ENCODE measurements at places on chromosomes 11 and 22. TPM values are rescaled to one million over a fixed set of nuclear protein-coding genes. Genes with fewer than 3 reads are reported as not detected.

GPR83 gene
- not detected for polyA plus RNA-seq

PGA3 gene
- 0.47 TPM for polyA plus RNA-seq

- DNase-seq: peak; percentile 6
- no peaks in the 10 kb centered on the region for H3K27me3 ChIP-seq
- H3K4me3 ChIP-seq: no peak overlapping the region
These were observed 1.9 kb upstream of the OR6Q1 start for GRCh38 chr11:58028687-58029411.

GRCh38 chr11:907668-908067 lies 2.9 kb downstream of the CHID1 start:
- no peak for DNase-seq
- peaks cover 4% of the 10 kb centered on the region for H3K36me3 ChIP-seq
- no peak overlapping the region for H3K27ac ChIP-seq
- H3K27me3 ChIP-seq: no peaks in the 10 kb centered on the region
- no peaks in the 10 kb centered on the region for H3K4me1 ChIP-seq
- no peak overlapping the region for H3K4me3 ChIP-seq

DNA sequence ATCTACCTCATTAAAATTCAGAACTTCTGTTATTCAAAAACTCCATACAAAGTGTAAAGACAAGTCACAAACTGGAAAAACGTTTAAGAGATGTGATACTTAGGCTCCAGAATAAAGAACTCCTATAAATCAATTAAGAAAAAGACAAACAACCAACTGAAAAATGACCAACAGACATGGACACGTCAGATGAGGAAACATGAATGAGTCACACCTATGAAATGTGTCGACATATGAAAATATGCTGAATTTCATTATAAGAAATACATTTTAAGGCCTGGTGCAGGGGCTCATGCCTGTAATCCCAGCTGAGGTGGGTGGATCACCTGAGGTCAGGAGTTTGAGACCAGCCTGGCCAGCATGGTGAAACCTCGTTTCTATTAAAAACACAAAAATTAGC lies 78.7 kb downstream of the ENTHD1 start:
- H3K4me1 ChIP-seq: no peaks in the 10 kb centered on the region
- H3K4me3 ChIP-seq: no peak overlapping the region
- H3K36me3 ChIP-seq: no peaks in the 10 kb centered on the region
- no peak for DNase-seq
- no peak overlapping the region for H3K27ac ChIP-seq

DNA sequence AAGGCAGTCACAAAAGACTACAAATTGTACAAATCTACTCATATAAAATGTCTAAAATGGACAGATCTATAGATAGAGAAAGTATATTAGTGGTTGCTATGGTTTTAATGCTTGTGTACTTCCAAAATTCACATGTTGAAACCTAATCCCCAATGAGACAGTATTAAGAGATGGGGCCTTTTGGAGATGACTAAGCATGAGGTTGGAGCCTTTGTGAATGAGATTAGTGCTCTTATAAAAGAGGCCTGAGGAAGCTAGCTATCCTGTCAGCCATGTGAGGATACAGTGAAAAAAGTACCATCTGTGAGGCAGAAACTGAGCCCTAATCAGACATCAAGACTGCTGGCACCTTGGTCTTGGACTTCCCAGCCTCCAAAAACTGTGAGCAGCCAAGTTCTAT lies 82.6 kb downstream of the CYP2R1 start:
- no peak overlapping the region for H3K27ac ChIP-seq
- no peak for DNase-seq
- H3K4me1 ChIP-seq: no peaks in the 10 kb centered on the region
- H3K27me3 ChIP-seq: no peaks in the 10 kb centered on the region
- H3K36me3 ChIP-seq: no peaks in the 10 kb centered on the region
- no peak overlapping the region for H3K4me3 ChIP-seq

- peaks cover 14% of the 10 kb centered on the region for H3K4me1 ChIP-seq
- H3K27me3 ChIP-seq: no peaks in the 10 kb centered on the region
- peak overlapping the region; percentile 11 for H3K27ac ChIP-seq
- H3K36me3 ChIP-seq: no peaks in the 10 kb centered on the region
- H3K4me3 ChIP-seq: no peak overlapping the region
These were observed 88.8 kb downstream of the PDHX start for GRCh38 chr11:35005141-35005780.

DNA sequence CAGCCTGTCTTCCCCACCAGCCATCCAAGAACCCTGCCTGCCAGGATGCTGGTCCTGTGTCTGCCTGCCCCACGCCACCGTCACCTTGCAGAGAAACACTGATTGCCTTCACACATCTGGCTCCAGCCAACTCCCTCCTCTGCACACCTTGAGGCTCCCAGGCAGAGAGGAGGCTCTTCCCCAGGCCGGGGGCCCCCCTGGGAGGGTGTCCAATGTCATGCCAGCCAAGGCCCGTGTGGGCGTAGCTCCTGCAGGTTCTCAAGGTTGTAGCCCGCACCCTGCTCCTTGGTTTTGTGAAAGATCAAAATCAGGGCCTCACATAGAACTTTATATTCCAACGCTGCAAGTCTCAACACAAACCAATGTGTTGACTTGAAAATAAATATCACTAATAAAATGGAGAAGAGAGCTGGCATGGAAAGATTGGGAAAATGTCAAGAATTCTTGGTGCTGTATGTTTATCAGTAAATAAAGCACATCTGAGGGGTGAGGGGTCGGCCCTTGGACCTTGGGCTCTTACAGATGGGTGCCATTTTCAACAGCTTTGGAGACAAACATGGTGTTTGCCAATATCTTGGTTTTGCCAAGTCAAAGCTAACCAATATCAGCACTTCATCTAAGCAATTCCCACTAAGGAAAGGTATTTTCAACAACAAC lies 6.7 kb upstream of the PPARA start:
- H3K27me3 ChIP-seq: no peaks in the 10 kb centered on the region
- no peak overlapping the region for H3K27ac ChIP-seq
- H3K36me3 ChIP-seq: no peaks in the 10 kb centered on the region

- peak overlapping the region; percentile 83 for H3K27ac ChIP-seq
- H3K36me3 ChIP-seq: peaks cover 11% of the 10 kb centered on the region
- peak; percentile 45 for DNase-seq
- H3K4me3 ChIP-seq: peak overlapping the region; percentile 85
- peaks cover 33% of the 10 kb centered on the region for H3K4me1 ChIP-seq
These were observed 668 bp downstream of the MADD start for GRCh38 chr11:47270331-47271271.
